ENCODE measurements at places on chromosomes 3 and 15. TPM values are rescaled to one million over a fixed set of nuclear protein-coding genes. Genes with fewer than 3 reads are reported as not detected.

GRCh38 chr15:46080016-46080415, 445.2 kb downstream of the SQOR start:
- peak; percentile 39 for DNase-seq

- DNase-seq, result no peak
Observed at GRCh38 chr15:47991357-47991756, 129.4 kb upstream of the SLC24A5 start.

DNA sequence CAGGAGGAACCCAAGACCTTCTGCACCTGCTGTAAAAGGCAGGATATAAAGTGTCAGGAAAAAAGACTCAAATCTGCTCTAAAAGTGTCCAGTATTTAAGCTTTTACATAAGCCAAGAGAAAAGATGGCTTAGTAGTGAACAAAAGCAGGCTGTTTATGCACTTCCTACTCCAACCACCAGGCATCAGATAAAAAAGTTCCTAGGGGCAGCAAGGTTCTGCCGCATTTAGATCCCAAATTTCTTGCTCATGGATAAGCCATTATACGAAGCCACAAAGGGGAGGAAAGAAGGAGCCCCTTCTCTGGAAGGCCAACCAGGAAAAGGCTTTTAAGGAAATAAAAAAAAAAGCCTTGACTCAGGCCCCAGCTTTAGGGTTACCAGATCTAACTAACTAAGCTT, 10.6 kb upstream of the SLC9C1 start:
- DNase-seq, result no peak

Gene TYRO3
- total RNA-seq, result 2.7 TPM

Data from dermis microvascular lymphatic vessel endothelial cell (primary cell).